ENCODE measurements at places on chromosomes 7 and 10.

DNA sequence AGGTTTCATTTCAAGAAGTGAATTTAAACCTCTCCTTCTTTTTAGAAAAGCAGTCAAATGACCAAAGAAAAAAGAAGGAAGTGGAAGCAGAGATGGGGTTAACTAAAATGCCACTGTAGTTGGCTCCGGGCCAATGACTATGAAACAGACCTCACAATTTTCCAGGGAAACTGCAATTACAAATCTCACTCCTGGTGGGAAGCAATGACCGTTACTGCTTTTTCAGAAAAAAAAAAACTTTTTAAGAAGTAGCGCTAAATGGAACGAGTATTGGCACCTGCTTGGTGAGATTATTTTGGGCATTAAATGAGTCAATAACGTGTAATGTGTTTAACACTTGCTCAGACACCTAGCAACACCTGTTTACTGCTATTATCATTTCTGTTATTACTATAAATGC lies 1.2 kb downstream of the SFRP4 start:
- no peak for DNase-seq

- DNase-seq: no peak
Observed at GRCh38 chr10:127908106-127908958, 1.4 kb downstream of the PTPRE start.

DNA sequence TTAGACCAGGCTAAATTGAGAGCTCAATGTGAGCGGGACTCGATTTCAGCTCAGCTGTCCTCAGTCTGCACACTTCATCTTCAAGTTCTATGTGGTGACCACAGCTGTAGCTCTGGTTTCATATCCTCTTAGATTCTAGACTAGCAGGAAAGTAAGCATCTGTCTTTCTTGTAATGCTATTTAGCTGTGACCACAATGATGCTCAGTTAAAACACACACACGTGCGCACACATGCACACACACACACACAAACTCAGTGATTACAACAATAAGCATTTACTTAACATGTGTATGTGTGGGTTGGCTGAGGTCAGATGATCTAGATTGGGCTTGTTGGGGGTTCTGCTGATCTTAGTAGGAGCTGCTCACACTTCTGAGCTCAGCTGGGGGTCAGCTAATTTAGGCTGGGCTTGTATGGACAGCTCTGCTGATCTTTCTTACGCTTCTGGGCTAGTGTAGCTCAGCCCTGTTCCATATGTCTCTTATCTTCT lies 82.5 kb downstream of the ZNF365 start:
- no peak for DNase-seq

DNA sequence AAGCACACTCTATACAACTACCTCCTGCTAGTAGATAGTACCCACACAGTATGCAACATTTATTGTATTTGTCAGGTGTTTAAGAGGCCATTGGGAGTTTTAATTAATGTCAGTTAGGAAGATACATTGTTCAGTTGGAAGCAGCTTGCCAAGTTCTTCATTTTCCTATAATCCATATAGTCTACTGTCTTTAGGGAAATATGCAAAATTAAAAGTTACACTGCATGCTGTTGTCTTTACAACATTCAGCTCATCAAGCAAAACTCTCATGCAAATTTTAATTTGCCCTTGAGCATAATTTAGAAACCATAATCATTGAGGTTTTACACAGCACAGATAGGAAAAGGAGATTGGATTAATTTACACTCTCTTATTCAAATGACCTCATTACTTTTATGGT lies 17.4 kb downstream of the FOXP2 start:
- DNase-seq: no peak

- DNase-seq: no peak
Observed at GRCh38 chr7:10521306-10521705, 452.4 kb upstream of the PHF14 start.

DNA sequence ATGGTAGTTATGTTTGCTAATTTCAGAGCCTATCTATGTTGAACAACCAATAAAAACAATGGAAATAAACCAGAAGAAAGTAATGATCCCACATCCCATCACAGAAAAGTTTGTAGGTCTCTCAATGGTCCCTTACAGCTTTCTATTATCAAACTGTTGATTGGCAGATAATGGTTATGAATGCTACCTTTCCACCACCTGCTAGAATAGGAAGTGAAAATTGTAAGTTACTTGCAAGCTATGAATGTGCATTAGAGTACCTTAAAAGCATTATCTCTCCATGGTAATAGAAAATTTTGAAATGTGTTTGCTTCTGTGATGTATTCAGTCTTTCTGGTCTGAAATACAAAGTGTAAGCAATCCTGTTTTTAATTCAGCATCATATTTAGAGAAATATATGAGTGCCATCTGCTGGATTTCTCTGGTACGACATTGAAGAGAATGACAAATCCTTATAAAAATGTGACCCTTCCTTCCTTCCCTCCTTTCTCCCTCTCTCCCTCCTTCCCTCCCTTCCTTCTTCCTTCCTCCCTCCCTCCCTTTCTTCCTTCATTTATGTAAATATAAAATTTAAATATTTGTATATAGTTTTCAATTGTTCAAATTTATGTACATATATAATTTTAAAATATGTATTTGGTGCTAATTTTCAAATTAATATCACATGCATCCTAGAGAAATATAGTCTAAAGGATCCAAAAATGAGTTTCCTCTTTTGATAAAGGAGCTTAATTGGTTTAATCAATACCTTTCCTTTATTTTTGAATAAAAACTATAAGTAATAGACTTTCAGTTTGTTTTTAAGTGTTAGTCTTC lies 41.4 kb upstream of the PNLIPRP3 start:
- no peak for DNase-seq

DNA sequence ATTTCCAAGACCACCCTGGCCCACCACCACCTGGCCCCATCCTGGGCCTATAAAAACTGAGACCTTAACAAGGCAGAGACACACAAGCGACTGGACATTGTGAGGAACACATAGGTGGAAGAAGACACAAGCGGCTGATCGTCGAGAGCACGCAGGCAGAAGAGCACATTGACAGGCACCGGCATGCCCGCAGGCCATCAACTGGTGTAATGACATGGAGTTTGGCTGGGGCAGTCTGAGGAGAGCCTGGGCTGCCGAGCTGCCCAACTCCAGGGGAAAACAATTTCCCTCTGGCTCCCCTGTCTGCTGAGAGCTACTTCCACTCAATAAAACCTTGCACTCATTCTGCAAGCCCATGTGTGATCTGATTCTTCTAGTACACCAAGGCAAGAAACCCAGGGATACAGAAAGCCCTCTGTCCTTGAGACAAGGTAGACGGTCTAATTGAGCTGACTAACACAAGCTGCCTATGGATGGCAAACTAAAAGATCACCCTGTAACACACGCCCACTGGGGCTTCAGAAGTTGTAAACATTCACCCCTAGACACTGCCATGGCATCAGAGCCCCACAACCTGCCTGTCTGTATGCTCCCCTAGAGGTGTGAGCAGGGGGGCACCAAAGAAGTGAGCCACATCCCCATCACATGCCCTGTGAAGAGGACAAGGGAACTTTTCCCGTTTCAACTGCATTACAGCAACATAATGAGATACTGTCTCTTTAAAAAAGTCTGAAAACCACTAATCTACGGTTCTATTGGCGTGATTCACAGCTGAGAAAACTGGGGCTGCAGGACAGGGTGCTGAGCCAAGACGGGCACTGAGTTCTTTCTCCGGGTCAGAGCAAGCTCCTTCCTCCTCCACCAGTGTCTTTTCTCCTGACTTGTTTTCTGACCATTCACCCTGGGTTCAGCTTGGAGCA lies 18.5 kb upstream of the TNS3 start:
- no peak for DNase-seq

GRCh38 chr7:137093198-137093597 lies 224.7 kb downstream of the CHRM2 start:
- DNase-seq: no peak

DNA sequence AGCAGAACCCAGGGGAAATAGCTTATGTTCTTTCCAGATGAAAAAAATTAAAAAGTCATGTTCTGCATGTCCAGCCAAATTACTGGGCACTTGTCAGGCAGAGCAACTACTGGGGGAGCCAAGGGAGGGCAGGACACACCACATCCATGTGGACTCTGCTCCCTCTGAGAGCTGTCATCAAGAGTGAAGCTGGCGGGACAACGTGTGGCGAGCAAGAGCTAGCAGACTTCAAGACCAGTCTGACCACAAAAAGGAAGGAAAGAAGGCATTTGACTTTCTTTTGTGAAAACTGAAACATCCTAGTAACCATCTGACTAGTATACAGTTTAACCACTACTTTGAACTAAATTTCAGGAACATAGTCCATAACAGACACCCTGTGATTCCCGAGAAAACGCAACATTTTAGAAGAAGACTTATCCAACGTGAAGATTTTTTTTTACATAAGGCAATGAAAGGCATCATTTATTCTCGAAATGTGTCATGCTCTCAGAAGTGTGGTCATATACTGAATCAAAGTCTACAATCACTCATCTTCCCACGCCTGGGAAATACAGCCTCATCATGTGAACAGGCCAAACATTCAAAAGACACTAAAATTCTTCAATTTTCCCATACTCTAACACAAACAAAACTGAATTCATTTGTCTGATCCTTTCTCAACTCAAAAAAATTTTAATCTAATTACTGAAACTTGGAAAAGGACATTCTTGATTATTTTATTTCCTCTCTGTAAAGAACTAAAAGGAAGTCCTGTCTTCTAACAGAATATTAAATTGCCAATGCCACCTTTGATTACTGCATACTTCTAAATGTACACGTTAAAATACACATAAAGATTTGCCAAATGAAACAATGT lies 15.5 kb downstream of the CYTH3 start:
- DNase-seq: no peak

- no peak for DNase-seq
Observed at GRCh38 chr10:4677296-4678021, 148.5 kb upstream of the AKR1E2 start.

GRCh38 chr10:636769-637168 lies 52.7 kb downstream of the DIP2C start:
- DNase-seq: no peak

GRCh38 chr7:66557214-66558200 lies 71.2 kb upstream of the KCTD7 start:
- DNase-seq: peak; percentile 67

DNA sequence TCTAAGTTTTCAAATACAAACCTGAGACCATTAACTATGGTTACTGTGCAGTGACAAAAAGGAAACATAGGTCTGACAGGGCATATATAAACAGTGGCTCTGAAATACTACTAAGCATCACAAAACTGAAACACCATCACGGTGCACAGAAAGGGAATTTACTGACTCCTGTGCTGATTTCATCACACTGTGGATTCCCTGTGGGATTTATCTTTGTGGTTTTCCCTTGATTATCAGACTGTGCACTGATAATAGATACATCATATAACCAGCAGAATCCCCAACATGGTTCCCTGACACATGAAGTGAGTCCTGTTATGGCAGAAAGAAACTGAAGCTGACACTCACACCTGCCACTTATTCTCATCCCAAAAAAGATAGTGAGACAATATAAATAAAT lies 676.3 kb upstream of the KCND2 start:
- DNase-seq: no peak

DNA sequence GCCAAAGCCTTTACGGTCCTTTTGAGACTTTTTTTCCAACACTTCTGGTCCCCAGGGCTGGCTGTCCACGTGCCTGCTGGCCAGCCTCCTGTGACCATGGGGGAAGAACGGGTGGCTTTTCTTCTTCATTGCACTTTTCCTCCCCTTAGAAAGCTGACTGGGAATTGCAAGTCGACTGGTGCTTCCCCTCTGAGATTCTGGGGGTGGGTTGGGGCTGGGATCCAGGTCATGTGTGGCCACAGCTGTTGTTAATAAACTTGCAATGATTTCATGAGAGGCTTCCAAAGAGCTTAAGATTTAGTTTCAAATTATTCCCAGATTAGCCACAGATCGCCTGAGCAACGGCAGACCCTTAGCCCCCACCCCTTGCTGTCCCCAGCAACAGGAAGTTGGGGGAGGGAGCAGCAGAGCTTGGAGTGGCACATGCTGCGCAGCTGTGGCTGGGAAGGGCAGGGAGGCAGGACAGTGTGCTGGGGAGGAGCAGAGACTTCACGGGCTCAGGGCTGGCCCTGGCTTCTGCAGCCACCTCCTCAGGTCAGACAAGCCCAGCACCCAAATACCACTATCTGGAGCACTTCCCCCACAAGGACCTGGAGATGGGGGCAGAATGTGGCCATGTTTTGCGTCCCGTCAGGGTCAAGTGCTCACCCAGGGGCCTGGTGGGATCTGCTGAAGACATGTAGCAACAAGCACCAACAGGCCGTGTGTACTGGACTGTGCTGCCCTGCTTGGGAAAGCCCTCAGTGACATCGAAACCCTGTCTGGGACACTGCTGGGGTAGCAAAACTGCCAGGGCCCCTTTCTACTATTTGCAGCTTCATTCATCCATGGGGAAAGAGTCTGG lies 147.1 kb downstream of the RNF216 start:
- DNase-seq: peak; percentile 92

DNA sequence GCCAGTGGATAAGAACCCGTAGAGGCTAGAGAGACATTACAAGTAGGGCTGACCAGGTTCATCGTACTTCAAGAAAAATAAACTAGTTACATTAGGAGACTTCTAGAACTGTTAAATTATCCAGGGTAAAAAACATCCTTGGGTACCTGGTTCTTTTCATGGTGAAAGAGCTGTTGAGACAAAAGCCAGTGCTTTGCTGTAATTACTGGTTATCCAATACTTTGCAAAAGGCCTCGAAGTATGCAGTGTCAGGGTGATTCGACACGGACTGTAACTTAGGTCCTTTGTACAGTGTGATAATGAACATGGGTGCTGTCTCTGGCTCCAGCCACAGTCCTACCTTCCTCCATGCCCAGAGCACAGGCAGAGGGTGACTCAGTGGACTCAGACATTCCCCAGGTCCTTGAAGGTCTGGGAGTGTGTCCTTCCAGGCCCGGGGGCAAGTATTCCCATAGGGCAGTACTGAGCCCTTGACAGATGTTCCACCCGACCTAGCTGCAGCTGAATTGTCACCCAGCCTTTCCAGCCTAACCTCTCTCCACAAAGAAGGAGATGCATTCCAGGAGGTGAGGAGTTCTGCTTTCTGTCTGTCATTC lies 123.6 kb upstream of the TMEM72 start:
- DNase-seq: no peak

GRCh38 chr7:44713680-44714335 lies 34.8 kb upstream of the ZMIZ2 start:
- no peak for DNase-seq

- no peak for DNase-seq
Observed at GRCh38 chr10:52965938-52966401, 193.4 kb upstream of the MBL2 start.

- no peak for DNase-seq
Observed at GRCh38 chr7:117835016-117835664, 38.1 kb downstream of the CTTNBP2 start.

DNA sequence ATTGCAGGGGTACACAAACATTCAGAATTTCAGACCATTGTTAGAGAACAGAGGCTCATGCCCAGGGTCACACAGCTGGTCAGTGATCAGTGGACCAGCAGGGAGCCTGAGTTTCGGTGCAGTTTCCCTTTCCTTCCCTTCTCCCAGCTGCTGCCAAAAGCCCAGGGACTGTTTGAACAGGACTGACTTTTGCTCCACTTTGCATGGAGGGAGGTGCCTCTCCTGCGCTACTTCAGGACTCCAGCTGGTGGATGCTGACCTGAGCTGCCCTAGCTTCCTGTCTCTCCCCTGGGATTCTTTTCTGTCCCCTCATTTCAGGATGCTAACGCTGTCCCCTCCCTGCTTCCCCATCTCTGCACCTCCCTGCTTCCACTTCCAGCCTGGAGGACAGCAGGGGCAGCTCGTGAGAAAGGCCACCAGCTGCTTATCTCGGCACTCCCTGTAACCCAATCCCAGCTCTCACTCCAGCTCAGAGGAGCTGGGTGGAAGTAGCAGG lies 14.5 kb downstream of the SH2D4B start:
- no peak for DNase-seq
